ENCODE measurements at places on chromosomes 7 and 10.

- DNase-seq: no peak
Measured at GRCh38 chr10:29835055-29835454, 200.3 kb upstream of the SVIL start.

- DNase-seq: no peak
Measured at GRCh38 chr10:60433684-60434083, 44.0 kb upstream of the ANK3 start.

GRCh38 chr10:88243836-88244730 lies 339.0 kb downstream of the RNLS start:
- DNase-seq: peak; percentile 83

DNA sequence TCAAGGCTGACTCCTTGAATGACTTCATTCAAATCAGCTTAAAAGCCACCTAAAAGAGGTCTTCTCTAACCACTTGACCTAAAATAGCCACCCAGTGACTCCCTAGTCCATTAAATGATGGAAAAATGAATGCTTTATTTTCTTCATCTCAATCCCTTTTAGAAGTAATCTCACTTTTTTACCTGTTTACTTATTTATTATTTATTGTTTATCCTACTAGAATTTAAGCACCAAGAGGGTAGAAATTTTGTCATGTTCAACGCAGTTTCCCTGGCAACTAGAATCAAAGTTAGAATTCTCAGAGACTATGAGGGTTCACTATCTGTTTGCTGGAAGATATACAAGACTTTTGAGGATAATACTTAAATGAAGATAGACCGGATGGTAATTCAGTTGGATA lies at the start of gene LIPJ:
Gene LIPJ (plus strand): TSS at position 301 of the 400 bp plus-strand sequence. CDS start 3,926 bp downstream, outside the sequence.
- DNase-seq: no peak

DNA sequence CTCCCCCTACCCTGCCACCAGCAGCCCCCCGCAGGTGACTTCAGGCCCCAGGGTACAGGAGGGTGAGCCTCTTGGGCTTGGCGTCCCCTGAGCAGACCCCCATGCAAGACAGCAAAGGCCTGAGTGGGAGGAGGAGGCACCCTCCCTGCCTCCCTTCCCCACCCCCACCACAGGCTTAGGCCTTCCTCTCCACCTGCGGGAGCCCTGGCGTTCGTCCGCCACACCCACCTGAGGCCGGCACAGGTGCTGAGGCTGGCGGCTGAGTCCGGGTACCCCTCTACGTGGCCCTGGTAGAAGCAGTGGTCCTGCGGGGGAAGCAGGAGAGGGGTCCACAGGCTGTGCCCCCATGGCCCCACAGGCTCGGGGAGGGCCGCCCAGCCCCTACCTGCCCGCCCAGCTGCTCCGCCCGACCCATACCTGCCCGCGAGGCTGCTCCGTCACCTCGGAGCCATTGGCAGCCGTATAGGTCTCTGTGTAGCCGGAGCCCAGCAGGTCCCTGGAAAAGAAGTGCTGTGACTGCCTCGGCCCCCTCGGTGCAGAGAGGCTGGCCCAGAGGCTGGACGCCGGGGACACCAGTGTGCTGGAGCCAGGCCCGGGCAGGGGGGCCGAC lies 3.0 kb downstream of the ADAM8 start:
- DNase-seq: no peak

DNA sequence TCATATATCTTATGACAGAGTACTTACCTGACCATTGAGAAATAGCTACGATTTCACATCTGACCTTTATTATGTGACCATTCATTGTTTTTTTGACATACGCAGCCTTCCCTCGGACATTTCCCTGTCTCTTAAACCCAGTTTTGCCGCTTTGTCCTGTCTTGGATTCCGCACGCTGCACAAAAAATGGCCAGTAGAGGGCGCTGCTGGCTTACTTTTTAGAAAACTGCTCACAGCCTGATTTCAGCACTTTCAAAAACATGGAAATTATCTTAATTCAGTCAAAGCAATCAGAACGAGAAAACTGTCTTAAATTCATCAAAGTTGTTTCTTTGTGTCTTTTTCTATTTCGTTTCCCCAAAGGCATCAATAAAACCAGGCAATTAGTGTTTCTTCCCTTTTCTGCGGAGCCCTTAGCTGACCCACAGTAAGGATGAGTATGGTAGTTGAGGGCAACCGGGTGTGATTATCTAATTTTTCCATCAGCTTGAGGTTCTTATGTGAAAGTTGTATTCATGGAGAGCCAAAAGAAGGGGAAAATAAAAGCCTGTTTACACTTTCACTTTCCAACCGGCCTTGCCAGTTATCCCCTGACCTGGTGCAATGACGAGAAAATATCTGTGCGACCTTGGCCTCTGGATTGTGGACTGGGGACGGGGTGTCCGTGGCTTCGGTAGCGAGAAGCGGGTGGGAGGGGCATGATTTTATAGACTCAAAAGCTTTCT lies 144.4 kb downstream of the DYNC1I1 start:
- peak; percentile 75 for DNase-seq

DNA sequence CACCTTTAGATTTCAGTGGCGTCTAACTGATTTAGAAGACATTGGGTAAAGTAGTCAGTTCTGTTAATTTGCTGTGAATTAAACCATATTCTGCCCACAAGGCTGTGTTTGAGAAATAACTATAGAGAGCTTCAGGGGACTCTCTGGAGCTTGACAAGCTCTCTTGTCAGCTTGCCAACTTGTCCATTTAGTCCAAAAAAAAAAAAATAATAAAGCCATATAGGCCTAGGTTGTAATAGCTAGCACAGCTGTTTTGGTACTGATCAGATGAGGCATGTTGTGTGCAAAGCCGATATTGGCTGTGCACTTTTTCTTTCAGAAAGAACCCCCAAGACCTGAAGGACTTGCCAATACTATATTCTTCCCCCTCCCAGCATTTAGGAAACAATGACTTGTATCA lies 20.2 kb upstream of the ZNF282 start:
- no peak for DNase-seq

- no peak for DNase-seq
Measured at GRCh38 chr7:158395780-158396278, 191.8 kb downstream of the PTPRN2 start.
